AG10803 (cell line): ENCODE measurements at places on chromosomes 3 and 15.

- no peak for DNase-seq
These were observed 677.0 kb downstream of the PLOD2 start for GRCh38 chr3:145483992-145484391.

- no peak for DNase-seq
These were observed 692.0 kb downstream of the NLGN1 start for GRCh38 chr3:174089592-174089991.

DNA sequence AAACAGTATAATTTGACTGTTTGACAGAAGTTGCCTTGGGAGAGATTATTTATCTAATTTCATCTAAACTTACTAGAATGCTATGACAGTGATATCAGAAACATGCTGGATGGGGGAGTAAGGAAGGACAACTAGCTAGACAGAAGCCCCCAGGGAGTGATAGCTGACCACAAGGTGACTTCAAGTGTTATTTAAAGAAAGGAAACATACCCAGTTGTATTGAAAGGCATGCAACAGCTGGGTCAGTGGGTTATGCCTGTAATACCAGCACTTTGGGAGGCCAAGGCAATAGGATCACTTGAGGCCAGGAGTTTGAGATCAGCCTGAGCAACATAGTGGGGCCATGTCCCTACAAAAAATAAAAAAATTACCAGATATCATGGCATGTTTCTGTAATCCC, 69.6 kb downstream of the SLC49A4 start:
- no peak for DNase-seq

DNA sequence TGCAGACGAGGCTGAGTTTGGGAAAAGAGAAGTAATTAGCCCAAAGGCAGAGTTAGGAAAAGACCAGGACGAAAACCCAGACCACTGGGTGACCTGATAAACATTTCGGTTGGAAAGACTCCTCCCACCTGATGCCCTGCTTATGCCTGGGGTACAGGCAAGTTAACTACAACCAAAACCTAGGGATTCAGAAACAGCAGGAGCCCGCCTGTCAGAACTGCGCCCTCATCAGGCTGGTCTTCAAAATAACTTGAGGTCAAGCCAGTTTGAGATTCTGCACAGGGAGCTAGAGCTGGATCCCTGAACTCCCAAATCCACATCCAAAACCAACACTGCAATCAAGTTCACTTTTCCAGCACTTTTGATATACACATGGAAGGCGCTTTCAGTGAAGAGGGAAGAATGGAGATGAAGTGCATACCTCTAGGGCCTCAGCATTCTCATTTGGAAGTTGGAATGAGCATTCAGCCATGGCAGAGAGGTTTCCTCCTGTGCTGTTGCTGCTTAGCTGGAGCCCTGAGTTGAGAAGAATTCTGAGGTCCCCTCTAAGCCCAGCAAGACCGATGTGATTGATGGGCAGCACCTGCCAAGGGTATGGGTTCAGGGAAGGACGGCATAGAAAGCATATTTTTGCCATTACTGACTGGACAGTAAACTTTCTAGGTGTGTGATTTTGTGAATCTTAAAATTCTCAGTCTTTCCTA, 11.6 kb downstream of the TSEN2 start:
- DNase-seq, result no peak

DNA sequence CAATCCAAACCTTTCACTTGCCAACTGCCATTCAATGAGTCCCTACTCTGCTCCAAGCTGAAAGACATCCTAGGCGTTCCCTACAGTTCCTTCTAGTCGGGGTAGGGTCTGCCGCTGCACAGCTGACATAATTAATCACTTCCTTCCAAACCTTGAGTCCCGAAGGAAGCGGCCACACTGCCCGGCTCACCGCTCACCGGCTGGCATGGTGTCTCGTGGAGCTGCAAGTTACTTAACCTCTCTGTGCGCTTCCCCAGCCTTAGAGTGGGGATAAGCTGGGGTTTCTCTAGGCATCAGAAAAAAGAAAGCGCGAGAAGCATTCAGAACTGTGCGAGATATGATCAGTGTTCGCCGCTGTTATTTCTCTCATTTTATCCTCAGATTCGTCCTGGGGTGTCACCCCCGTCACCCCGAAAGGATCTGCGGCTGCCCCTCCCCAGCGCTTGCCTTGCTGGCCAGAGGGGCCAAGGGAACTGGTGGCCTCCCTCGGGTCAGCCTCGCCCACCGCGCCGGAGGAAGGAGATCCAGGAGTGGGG, 748 bp downstream of the MRPS25 start:
- DNase-seq, result peak; percentile 39

- DNase-seq, result no peak
These were observed 17.2 kb downstream of the CHCHD6 start for GRCh38 chr3:126721246-126721645.

GRCh38 chr15:27831384-27832236, 267.5 kb downstream of the OCA2 start:
- no peak for DNase-seq

GRCh38 chr15:53416219-53416940, 343.1 kb downstream of the WDR72 start:
- no peak for DNase-seq
